PC-9 (cell line): ENCODE measurements at places on chromosomes 2 and 18.

- no peak for DNase-seq
- H3K27ac ChIP-seq: no peak overlapping the region
- no peaks in the 10 kb centered on the region for H3K36me3 ChIP-seq
- no peaks in the 10 kb centered on the region for H3K27me3 ChIP-seq
- H3K4me3 ChIP-seq: no peak overlapping the region
- no peaks in the 10 kb centered on the region for H3K4me1 ChIP-seq
Observed at GRCh38 chr2:187576906-187577305, 22.7 kb upstream of the TFPI start.

DNA sequence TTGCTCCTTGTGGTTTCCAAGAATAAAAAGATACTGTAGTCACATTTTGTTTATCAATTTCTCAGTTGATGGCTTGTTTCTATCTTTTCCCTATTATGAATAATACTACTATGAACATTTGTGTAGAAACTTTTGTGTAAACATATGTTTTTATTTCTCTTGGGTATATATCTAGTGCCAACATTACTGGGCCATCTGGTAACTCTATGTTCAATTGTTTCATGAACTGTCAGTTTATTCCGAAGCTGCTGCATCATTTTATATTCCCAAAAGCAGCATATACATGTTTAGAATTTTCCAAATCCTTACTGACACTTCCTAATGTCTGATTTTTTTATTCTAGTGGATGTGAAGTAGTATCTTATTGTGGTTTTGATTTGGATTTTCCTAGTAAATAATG is 737.6 kb upstream of the TMEFF2 start:
- no peak overlapping the region for H3K4me3 ChIP-seq
- H3K27me3 ChIP-seq: no peaks in the 10 kb centered on the region
- no peaks in the 10 kb centered on the region for H3K36me3 ChIP-seq

GRCh38 chr2:181807526-181807925 is 84.0 kb upstream of the ITPRID2 start:
- H3K27me3 ChIP-seq: no peaks in the 10 kb centered on the region
- H3K4me1 ChIP-seq: peaks cover 25% of the 10 kb centered on the region
- H3K4me3 ChIP-seq: no peak overlapping the region

DNA sequence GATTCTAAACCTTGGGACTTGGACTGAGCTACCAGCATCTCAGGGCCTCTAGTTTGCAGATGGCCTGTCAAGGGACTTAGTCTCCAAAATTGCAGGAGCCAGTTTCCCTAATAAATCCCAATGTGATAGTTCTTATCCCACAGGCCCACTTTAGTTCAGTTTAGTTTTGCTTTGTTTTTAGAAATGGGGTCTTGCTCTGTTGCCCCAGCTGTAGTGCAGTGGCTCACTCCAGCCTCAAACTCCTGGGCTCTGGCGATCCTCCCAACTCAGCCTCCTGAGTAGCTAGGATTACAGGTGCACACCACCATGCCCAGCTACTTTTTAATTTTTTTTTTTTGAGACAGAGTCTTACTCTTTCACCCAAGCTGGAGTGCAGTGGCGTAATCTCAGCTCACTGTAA is 2.6 kb upstream of the SF3B1 start:
- H3K27me3 ChIP-seq: no peaks in the 10 kb centered on the region
- peaks cover 18% of the 10 kb centered on the region for H3K4me1 ChIP-seq
- 0 out of 2 replicates have a peak, but pooled peaks cover 4% of the 10 kb centered on the region for H3K36me3 ChIP-seq
- no peak overlapping the region for H3K27ac ChIP-seq
- DNase-seq: no peak
- H3K4me3 ChIP-seq: no peak overlapping the region

DNA sequence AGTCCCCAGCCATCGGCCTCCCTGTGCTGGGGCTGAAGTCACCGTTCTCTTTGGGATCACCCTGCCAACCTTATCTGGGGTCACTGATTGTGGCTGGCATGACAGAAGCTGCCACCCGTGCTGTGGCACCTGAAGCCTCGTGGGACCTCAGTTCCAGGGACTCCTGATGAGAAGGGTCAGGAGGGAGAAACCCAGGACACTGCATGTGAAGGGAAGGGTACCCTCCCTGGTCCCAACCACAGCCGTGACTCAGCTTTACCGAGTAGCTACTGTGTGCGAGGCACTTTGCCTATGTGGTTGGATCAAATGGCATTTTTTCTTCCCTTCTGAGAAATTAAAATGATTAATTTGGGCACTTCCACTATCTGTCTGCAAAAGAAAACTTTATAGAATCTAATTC is 64.4 kb downstream of the SP110 start:
- no peak for DNase-seq
- H3K4me3 ChIP-seq: no peak overlapping the region
- no peaks in the 10 kb centered on the region for H3K4me1 ChIP-seq
- H3K27ac ChIP-seq: no peak overlapping the region
- no peaks in the 10 kb centered on the region for H3K36me3 ChIP-seq

- no peaks in the 10 kb centered on the region for H3K4me1 ChIP-seq
- H3K27me3 ChIP-seq: no peaks in the 10 kb centered on the region
- no peak overlapping the region for H3K4me3 ChIP-seq
- H3K27ac ChIP-seq: no peak overlapping the region
- H3K36me3 ChIP-seq: no peaks in the 10 kb centered on the region
Observed at GRCh38 chr2:126224776-126225175, 431.2 kb upstream of the GYPC start.

DNA sequence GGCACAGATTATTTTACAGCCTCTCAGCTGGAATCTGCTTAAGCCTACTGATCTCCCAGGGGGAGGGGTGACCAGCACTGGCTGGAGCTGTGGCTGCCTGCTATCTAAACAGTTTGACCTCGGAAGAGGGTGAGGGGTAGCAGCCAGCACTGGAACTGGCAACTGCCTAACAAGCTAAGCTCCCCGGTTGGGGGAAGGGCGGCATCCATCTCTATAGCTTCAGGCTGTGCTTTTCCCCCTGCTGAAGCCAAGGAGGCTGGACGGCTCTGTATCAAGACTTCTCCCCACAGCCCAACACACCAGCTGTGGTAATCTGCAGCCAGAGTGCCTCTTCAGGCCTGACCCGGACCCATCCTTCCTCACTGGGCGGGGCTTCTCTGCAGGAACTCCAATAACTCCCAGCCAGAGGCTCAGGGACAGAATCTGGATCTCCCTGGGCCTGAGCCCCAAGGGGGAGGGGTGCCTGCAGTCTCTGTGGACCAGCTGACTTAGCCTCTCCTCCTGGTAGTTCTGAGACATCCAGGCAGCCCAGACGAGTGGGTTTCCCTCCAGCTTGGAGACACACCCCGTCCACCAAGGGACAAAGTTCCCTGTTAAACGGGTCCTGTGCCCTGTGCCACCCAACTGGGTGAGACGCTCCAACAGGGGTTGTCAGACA is 560.2 kb downstream of the LRP1B start:
- H3K27ac ChIP-seq: no peak overlapping the region
- no peaks in the 10 kb centered on the region for H3K4me1 ChIP-seq
- H3K4me3 ChIP-seq: no peak overlapping the region
- H3K27me3 ChIP-seq: no peaks in the 10 kb centered on the region

DNA sequence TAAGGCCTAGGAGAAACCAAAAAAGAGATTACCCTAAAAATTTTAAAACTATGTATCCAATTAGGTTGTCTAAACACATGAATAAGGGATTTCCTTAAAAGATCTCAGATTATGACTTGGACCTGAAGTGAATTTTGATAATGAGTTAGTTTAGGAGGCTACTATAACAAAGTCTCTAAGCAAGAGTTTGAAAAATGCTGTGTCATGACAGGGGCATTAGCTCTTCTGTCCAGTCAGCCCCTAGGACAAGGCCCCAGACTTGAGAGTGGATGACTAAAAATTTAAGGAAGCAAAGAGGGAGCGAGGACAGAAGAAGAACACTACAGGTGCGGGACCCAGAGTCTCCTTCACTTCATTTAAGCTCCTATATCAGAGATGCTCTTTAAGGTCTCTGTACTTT is 135.9 kb downstream of the DTNB start:
- DNase-seq: no peak
- H3K27me3 ChIP-seq: no peaks in the 10 kb centered on the region
- no peaks in the 10 kb centered on the region for H3K4me1 ChIP-seq
- no peak overlapping the region for H3K4me3 ChIP-seq
- H3K27ac ChIP-seq: no peak overlapping the region

DNA sequence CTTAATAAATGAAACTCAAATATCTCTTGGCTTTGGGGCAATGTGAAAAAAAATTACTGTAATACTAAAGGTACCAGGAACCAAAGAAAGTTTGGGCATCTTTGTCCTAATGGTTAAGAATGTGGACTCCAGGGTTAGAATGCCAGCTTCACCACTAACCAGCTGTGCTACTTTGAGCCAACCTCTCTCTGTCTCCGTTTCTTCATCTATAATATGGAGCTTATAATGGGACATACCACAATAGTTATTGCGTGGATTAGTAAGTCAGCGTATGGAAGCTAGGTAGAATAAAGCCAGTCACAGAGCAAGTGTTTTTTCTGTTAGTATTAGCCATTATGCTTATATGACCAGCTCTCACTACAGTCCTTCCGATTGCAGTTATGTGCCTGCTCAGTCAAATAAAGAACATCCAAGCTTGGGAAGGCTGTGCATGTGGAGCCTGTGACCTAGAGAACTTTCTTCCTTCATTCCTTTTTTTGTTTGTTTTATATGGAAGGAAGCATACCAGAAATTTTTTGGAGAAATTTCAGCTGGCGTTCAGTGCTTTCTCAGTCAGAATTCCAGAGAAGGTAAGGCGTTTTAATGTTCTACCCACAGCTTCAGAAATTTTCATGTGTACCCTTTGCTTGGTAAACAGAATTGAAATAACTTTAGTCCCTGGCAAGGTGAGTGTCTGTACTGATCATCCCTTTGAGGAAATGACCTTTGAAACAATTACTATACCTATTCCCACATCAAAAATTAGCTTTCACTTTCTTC is 114.0 kb upstream of the RND3 start:
- 0 out of 2 replicates have a peak overlapping the region, but pooled peaks have one; percentile 18 for H3K4me3 ChIP-seq
- H3K36me3 ChIP-seq: no peaks in the 10 kb centered on the region
- H3K27me3 ChIP-seq: no peaks in the 10 kb centered on the region
- peak; percentile 52 for DNase-seq
- H3K27ac ChIP-seq: peak overlapping the region; percentile 49
